ENCODE measurements at places on chromosomes 11 and 22.

DNA sequence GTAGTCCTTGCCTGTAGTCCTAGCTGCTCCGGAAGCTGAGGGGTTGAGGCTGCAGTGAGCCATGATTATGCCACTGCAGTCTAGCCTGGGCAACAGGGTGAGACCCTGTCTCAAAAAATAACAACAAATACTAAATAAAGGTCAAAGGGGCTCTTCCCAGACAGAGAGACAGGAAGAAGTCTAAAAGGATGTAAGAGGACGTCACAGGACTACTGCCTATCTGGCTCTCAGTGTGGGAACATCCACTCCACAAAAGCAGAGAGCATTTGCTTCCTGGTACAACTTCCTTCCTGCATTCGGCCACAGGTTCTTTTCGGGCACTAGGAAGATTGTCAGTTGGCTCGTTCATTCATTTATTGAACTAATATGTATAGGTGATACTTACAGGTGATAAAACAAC is 110.6 kb downstream of the SGSM3 start:
- no peak for DNase-seq

DNA sequence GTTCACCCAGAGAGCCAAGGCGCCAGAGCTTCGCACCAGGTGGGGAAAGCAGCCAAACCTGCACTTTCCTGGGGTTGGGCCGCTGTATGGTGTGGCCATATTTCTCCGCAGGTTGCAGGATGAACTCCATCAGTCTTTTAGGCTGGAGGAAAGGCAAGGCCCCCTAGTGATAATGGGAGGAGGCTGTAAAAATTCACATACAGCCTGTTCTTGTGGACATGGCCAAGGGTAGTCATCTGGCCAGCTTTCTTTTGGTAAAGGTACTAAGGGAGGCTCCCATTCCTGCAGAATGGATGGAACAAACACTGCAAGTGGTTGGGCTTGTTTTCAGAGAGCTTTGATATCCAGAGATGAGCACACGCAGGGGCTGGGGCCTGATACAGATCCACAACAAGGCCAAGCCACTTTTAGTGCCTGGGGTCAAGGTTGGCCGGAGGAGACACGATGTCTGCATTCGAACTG is 29.6 kb downstream of the C22orf31 start:
- DNase-seq: no peak

GRCh38 chr22:36840106-36840505 is 20.7 kb upstream of the NCF4 start:
- no peak for DNase-seq

DNA sequence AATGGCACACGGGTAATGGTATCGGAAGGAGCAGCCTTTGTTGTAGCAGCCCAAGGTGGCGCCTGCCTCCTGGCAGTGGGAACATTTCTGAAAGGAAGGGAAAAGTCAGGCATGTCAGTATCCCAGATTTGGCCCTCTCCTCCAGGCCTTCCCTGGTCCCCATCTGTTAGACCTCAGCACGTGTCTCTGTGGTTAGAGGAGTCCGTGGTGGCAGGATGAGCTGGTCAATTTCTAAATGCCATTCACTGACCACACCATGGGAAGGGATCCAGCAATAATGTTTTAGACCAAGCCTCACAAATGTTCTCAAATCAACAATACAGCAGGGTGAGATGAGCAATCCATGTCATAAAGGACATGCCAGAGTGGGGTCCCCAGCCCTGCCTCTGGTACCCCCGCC is 49.0 kb upstream of the CYP2D6 start:
- no peak for DNase-seq

DNA sequence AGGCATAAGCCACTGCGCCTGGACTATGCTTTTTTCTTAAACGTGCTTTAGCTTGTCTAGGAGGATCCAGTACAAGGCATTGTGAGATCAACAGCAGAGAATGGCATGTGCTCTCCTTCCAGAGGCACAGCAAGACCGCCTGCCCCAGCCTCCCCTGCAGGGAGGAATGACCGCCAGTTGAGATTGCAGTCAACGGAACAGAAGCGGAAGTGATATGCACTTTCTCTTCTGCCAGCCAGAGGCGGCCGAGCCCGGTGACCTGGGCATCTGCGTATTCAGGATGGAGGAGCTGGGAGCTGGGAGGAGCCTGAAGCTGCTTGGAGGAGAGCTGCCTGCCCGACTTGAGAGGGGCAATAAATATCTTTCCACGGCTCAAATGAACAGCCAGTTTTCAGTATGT is 243.0 kb downstream of the CTTN start:
- DNase-seq: no peak

GRCh38 chr22:23786261-23786710 is 480 bp upstream of the SMARCB1 start:
- DNase-seq: no peak

- no peak for DNase-seq
Observed at GRCh38 chr11:14854057-14854456, 38.0 kb downstream of the CYP2R1 start.
